ENCODE measurements at places on chromosomes 1 and 21.

- no peak for DNase-seq
Measured at GRCh38 chr1:206931709-206932108, 10.0 kb upstream of the FCMR start.

DNA sequence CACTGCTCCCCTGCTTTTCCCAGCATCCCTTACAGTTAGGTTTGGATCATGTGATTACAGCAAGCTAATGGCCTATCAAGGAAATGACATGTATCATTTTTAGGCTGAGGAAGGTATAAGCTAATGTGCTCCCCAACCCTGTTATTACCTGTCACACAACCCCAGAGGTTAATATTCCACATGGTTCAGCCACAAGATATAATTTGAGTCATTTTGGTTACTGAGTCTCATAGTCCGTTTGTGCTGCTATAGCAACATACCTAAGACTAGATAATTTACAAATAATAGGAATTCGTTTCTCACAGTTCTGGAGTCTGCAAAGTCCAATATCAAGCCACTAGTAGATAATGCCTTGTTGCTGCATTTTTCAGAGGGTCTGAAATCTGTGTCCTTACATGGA, 29.1 kb upstream of the SLC16A1 start:
- no peak for DNase-seq

GRCh38 chr1:32549616-32550015, 10.4 kb downstream of the ZBTB8A start:
- no peak for DNase-seq

- DNase-seq = peak; percentile 2
Measured at GRCh38 chr1:202967684-202968281, 726 bp upstream of the CYB5R1 start.

DNA sequence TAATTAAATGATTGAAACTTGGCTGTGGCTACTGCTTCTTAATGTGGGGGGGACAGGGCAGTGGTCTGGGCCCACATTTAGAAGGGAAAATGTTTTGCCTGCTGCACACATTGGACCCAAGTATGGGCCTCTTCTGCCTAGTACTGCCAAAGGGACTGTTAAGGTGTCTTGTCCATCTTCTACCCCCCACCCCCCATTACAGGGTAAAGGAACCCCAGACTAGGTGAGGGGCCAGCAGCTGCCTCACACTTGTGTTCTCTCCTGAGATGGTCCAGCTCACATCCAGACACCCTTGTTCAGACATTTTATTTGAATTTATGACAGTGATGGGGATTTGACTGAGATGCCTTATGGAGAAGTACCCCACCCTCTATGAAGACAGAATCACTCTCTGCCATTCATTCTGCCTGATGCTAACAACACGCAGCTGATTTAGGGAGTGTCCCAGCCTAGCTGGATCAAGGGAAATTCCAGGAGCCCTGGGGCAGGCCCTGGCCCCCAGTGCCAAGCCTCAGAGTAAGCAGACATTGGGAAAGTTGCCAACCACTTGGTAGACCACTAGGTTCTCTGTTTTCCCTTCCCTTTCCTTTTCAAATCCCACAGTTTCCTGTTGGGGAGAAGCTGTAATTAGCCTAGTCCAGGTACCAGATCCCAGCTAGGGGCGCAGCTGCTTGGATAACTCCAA, 42.1 kb downstream of the YARS1 start:
- DNase-seq = no peak

DNA sequence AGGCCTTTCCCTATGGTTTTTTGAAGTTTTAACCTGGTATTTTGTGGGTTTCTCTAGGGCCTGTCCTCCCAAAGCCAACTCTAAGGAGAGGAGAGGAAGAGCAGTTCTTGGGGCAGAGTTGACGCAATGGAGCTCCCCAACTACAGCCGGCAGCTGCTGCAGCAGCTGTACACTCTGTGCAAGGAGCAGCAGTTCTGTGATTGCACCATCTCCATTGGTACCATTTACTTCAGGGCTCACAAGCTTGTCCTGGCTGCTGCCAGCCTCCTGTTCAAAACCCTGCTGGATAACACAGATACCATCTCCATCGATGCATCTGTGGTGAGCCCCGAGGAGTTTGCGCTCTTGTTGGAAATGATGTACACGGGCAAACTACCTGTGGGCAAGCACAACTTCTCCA, 38.2 kb downstream of the ZBTB40 start:
- no peak for DNase-seq

DNA sequence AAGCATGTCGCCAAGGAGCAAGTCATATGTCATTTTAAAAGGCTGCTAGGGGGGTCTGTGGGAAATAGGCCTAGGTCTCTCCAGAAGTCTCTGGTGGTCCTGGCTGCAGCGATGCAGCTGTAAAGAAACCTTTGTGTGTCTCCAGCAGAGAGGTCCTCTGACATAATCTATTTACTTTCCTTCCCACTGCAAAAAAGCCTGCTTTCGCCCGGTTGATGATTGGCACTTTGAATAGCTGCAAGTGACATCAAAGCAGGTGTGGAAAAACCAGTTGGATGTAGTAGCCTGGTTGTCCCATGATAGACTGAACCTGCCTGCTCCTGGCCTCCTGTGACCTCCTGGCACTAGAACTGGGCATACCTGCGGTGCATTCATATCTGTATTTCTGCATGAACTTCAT, 13.8 kb downstream of the RASSF5 start:
- DNase-seq = no peak

GRCh38 chr1:17904290-17904689, 149.2 kb downstream of the ACTL8 start:
- DNase-seq = no peak

- DNase-seq = no peak
Measured at GRCh38 chr1:70509996-70510876, 99.2 kb downstream of the CTH start.

GRCh38 chr1:185342672-185343259, 25.7 kb upstream of the IVNS1ABP start:
- DNase-seq = no peak

- no peak for DNase-seq
Measured at GRCh38 chr1:27883536-27883935, 11.2 kb downstream of the THEMIS2 start.

- no peak for DNase-seq
Measured at GRCh38 chr1:204435872-204436271, 24.3 kb upstream of the PPP1R15B start.

GRCh38 chr1:68359045-68359444, 90.7 kb downstream of the RPE65 start:
- no peak for DNase-seq

GRCh38 chr1:169460191-169460833, 25.4 kb downstream of the SLC19A2 start:
- no peak for DNase-seq

DNA sequence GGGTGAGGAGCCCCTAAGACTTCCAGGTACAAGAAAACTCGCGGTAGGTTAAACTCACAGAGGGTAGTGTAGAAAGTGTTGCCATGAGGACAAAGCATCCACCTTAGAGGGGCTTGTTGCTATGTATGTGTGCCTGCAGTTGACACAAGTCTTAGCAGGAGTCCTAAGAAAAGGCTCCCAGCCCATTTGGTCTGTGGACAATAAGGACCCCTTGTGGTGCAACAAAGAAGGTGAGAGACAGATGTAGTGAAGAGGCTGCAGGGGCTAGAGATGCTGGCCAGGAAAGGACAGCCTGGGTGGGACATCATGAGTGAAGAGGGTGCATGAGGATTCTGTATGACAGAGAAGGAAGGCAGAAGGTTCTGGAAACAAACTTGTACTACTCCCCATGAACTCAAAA, 36.3 kb upstream of the IL10 start:
- no peak for DNase-seq

DNA sequence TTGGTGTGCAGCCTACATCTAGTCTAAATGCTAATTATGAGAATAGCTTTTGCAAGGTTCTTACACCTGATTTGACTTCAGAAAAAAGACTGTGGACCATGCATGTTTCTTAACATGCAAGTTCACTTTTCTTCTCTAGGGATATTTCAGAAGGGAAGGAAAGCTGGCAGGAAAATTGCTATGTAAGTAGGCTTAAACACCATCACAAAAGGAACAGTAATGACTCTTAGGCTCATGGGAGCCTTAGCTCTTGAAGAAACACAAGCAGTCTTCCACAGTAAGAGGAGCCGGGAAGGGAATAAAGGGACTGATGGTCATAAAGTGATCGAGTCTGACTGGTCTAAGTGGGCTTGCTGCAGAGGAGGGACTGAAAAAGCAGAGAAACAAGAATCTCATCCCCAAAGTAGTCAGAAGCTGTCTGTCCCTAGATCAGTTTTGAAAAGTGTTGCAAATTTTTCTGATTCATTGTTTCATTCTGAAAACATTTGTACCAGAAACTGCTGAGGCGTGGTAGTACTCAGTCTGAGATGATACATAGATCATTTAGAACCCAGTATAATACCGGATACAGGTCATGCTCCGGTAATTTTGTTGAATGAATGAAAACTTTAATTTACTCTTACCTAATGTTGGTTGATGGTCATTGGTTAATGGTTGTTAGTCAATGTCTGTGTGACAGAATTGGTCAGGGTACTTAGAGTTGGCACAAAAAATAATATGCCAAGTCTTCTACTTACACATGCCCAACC, 40.9 kb downstream of the SMYD2 start:
- DNase-seq = no peak

GRCh38 chr1:91803847-91804545, 82.0 kb downstream of the TGFBR3 start:
- DNase-seq = peak; percentile 68

DNA sequence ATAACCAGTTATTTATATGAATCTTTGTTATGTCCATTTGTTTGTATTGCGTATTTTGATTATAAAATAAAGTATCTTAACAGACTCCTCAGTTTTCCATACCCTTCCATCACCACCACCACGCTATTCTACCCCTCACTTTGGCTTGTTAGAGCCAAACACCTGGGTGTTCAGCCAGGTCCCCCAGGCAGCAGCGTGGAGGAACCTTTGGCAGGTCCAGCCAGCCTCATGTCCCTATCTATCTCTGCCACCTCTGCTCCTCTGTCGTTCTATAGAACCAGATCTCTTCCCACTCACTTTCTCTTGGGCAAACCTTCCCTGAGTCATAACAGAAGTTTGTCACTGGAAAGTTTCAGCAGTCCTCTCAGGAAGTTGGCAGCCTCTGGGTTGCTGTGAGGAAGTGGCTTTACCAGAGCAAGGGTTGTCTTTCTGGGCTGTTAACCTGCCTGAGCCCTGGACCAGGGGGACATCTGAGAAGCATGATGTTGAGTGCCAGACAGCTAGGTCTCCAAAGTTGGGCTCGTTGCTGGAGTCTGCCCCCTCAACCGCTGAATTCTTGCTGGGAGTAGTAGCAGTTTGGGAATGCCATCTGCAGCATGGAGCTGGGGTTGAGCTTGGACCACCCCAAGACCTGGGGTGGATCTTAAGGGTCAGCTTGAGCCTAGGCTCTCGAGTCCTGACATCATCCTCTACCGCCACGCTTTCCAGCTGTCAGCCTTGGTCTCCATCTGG, 996 bp upstream of the SH3BGRL3 start:
- peak; percentile 57 for DNase-seq

GRCh38 chr1:169565335-169566271, 20.7 kb downstream of the F5 start:
- DNase-seq = no peak

DNA sequence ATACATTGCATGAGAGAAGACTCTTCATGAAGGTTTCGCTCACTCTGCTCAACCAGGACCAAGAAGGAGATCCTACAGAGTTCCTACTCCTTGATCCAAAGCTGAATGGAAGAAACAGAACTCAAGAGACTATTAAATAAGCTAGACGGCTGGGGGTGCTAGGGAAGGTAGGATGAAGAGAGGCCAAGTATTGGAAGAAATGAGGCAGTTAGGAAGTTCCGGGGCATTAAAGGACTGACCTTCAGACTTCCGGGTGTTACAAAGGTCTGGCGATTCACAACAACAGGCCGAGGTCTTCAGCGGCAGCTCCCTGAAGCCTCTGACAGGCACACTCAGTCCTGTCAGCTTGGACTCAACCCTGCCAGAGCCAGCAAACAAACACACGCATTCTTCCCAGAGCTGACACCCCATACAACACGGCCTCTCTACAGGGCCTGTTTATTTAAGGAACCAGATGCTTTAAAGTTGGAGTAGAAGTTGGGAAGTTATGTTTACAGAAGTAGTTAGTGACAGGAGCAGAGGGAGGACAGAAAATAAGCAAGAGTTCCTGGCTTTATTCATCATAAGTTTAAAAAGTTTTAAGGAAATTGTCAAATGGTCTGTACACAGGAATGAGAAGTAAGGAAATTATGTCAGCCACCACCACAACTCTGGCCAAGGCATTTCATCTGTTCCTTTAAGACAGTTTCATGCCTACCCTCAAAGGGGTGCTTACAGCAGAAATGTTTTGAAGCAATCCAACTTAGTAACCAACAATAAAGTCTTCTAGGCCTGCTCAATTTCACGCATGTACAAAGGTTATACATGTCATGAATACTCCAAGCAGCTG, 4.7 kb downstream of the SORT1 start:
- no peak for DNase-seq

DNA sequence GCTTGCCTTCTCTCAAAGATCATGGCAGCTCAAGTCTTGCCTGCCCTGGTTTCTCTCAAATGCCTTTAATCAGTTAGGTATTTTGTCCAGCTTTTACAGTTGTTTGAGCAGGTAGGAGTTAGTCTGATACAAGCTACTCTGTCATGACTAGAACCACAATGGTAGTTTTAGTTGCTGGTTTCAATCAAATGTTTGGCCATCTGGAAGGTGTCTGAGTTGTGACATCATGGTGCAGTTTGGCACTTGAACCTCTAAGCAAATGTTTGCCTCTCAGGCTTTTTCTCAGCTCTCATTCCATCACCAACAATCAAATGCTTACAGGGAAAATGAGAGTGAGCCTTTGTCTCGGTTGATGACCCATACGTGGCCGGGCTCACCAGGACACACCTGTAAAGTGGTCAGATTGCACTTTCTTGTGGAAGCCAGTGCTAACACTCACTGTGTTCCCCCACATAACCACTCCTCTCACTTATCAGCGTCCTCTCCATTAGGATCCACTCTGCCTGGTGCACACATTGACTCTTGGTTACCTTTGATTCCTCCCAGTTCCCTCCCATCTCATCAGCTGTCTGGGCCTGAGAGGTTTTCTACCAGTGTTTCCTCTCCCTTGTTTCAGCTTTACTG, 67.5 kb downstream of the CCDC185 start:
- DNase-seq = no peak

- DNase-seq = no peak
Measured at GRCh38 chr1:11841245-11842153, 6.1 kb downstream of the NPPA start.

DNA sequence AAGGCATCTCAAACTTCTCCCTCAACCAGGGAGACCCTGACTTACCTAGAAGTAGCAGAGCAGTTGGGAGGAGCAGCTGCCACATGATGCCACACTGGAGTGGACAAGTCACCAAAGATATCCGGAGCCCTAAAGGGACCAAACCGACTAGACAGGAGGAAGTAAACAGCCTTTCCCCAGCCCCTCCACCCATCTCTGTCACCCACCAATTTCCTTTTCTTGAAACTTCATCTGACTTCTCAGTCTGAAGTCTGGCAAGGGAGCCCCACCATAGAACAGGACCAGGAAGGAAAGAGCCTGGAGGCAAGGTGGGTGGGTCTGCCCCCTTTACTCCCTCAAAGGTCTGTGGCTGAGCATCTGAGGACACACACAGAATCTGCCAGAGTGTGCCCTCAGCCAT, at the start of gene FCGR3A:
TSS of gene FCGR3A (minus strand) at position 167 of the 400 bp plus-strand sequence. CDS start at position 85, 82 bp downstream.
- no peak for DNase-seq

GRCh38 chr1:43619996-43620920, 29.7 kb upstream of the KDM4A start:
- no peak for DNase-seq
